ENCODE measurements at places on chromosomes 12 and 14.

DNA sequence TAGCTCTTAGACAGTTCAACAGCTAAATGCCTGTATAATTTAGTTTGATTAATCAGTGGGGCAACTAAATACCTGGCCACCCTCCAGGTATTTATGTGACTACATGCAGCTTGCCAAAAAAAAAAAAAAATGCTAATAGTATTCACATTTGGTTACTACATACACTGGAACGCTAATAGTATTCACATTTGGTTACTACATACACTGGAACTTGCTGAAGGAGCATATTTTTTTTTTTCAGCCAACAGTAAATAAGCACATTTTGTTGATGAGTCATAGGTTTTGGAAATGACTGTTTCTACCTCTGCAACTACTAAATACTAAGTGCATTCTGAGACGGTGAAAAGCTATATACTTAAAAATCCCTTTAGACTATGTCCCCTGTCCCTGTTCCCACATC is 1172.3 kb downstream of the LRFN5 start:
- no peaks in the 10 kb centered on the region for H3K27me3 ChIP-seq
- no peak overlapping the region for H3K27ac ChIP-seq
- no peak for DNase-seq
- H3K36me3 ChIP-seq, result no peaks in the 10 kb centered on the region
- no peaks in the 10 kb centered on the region for H3K4me1 ChIP-seq

DNA sequence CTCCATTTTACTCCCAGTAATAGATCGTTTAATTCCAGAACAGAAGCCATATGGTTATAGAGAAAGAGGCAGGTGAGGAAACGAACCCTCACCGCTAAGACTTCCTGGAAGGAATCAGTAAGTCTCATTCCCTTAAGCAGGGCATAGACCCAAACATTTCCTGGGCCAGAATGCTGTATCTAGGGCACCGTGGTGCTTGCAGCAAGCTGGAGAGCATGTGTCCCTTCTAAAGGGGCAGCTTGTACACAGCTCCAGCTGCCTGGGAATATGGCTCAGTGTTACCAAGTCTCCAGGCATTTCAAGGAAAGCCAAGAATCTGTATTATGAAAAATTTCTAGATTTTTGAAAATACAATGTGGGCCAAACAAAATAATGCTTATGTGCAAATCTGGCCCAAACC is 73.4 kb downstream of the PPM1H start:
- no peaks in the 10 kb centered on the region for H3K27me3 ChIP-seq
- peaks cover 32% of the 10 kb centered on the region for H3K4me1 ChIP-seq
- H3K27ac ChIP-seq, result no peak overlapping the region
- H3K4me3 ChIP-seq, result no peak overlapping the region
- no peak for DNase-seq
- H3K36me3 ChIP-seq, result no peaks in the 10 kb centered on the region

DNA sequence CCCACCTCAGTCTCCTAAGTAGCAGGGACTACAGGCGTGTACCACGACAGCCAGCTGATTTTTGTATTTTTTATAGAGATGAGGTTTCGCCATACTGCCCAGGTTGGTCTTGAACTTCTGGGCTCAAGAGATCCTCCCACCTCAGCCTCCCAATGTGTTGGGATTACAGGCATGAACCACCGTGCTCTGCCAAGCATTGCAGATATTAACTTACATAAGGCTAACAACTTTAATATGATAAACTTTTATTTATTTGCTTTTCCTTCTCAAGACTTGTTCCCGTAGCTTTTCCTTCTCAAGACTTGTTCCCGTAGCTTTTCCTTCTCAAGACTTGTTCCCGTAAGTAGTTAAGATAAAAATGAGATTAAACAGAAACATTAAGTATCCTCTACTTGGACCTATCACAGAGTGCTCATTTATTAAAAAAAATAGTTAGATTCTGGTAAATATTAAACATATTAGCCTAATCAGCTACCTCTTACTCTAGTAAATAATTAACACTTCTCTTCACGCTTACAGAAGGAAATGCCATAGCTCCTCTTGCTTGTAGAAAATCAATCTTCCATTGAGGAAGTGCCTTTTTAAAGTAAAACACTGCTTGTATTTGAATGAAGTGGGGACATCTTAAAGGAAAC is 157.7 kb upstream of the KITLG start:
- H3K27ac ChIP-seq, result no peak overlapping the region
- DNase-seq, result no peak
- no peaks in the 10 kb centered on the region for H3K27me3 ChIP-seq
- H3K36me3 ChIP-seq, result no peaks in the 10 kb centered on the region

- no peak overlapping the region for H3K27ac ChIP-seq
- no peaks in the 10 kb centered on the region for H3K4me1 ChIP-seq
- peaks cover 2% of the 10 kb centered on the region for H3K36me3 ChIP-seq
- no peaks in the 10 kb centered on the region for H3K27me3 ChIP-seq
Observed at GRCh38 chr12:124853781-124854636, 9.7 kb downstream of the SCARB1 start.

DNA sequence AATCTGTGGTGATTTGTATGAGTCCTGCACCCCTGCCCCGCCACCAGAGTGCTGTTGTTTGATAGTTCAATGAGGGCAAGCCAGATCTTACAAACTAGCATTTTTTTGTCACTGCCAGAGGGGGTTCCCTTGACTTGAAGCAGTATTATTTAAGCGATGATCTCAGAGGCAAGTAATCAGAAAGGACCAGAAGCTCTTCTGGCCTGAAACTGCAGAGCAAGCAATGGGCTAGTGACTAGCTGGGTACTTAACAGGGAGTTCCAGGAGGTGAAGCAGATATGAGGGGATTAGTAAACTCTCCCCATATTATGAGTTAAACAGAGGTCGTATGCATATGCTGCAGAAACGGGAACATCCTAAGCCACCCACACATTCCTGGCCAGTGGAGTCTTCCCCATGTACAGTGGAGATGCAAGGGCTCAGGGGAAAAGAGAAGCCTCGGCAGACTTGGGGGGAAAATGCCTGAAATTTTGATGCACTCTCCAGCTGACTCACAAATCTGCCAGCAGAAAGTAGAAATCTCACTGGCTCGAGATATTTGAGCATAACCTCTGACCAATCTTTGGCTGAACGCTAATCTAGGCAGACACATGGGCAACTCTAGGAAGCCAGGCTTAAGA is 8.3 kb upstream of the CRACR2A start:
- DNase-seq, result no peak
- no peaks in the 10 kb centered on the region for H3K36me3 ChIP-seq
- no peaks in the 10 kb centered on the region for H3K4me1 ChIP-seq
- H3K4me3 ChIP-seq, result no peak overlapping the region

- H3K4me3 ChIP-seq, result no peak overlapping the region
- DNase-seq, result no peak
- H3K27me3 ChIP-seq, result no peaks in the 10 kb centered on the region
- H3K36me3 ChIP-seq, result no peaks in the 10 kb centered on the region
Observed at GRCh38 chr14:34665785-34666435, 36.0 kb upstream of the SNX6 start.

DNA sequence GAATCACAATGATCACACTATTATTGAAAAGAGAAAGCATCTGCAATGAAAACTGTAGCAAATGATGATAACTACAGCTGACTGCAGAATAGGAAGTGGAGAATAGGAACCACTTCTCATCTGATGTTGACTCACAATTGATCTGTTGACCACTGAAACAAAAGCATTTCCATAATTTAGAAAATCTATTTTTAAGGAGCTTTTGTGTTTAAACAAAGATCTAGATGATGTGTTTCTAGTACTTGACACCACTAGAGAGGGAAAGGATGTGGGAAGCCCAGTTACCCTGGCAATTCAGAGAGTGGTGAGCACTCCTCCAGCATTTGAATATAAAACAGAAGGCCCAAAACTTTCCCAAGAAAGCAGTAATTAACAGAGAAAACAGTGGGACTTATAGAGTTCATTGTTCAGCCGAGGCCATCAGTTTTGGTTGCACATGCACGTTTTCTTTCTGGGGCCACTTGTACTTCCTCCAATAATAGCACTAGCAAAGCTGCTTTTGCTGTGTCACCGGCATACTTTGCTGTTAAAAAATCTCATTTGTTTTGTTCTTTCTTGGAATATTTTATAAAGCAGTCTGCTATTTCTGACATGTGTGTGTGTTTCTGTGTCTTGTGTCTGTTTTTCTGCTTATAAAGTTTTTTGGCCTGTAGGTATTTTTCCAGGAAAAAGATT is 76.1 kb upstream of the HECTD1 start:
- H3K4me1 ChIP-seq, result no peaks in the 10 kb centered on the region
- H3K27me3 ChIP-seq, result no peaks in the 10 kb centered on the region
- no peak overlapping the region for H3K27ac ChIP-seq
- DNase-seq, result no peak

GRCh38 chr12:21941506-21942376 is 515 bp upstream of the ABCC9 start:
- peak overlapping the region; percentile 26 for H3K4me3 ChIP-seq
- H3K27ac ChIP-seq, result no peak overlapping the region
- H3K27me3 ChIP-seq, result peaks cover 2% of the 10 kb centered on the region

DNA sequence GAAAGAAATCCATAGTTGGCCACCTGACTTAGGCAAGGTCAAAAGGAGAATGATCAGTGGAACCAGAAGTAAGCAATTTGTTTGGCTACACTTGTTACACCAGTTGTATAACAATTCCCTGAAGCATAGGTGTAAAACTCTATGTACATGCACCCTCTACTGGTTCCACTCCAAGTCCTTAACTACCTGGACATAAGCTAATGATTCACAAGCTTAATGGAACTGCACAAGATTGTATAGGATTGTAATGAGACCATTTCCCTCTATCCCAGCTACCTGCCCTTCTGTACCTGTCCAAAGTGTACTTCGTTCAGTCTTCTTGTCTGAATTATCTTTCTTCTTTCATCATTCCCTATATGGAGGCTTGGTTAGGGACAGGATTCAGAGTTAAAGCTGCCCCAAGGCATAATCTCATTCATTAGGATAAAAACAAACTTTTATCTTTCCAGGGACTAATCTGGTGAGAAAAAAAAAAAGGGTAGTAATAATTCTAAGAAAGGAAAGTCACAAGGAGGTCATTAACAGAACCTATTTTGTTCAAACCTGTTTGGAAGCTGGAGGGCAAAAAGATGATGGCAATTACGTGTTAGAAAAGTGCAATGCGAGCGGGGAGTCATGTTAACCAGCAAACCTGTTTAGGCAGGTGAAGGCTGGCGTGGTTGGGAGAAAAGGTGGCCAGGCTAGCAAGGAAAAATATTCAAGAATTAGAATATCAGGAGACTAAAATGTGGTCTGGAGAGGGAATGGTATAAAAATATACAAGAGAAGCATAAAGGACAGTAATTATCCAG is 2.8 kb upstream of the TMEM52B start:
- no peak for DNase-seq
- no peaks in the 10 kb centered on the region for H3K27me3 ChIP-seq
- no peaks in the 10 kb centered on the region for H3K36me3 ChIP-seq
- no peak overlapping the region for H3K4me3 ChIP-seq

GRCh38 chr12:76025601-76026575 is 5.7 kb downstream of the PHLDA1 start:
- H3K4me3 ChIP-seq, result no peak overlapping the region
- H3K27me3 ChIP-seq, result no peaks in the 10 kb centered on the region
- H3K36me3 ChIP-seq, result no peaks in the 10 kb centered on the region
- DNase-seq, result no peak
- no peak overlapping the region for H3K27ac ChIP-seq

DNA sequence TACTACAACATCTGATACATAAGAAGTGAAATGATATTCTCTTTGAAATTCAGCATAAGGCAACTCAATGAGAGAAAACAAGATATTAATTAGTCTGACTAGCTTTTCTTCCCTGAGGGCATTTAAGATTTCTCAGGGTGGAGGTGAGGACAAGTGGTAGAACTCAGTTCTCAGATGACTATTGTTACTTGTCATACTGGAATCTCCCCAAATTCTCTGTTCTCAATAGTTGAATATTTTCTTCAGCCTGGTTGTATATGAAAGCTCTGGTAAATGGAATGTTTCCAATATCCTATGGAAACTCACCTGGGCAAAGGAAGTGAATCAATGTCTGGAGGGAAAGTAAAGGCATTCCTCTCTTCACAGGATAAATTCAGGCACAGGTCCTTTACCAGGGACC is 18.2 kb upstream of the ITGA5 start:
- no peak overlapping the region for H3K27ac ChIP-seq
- DNase-seq, result no peak
- no peaks in the 10 kb centered on the region for H3K27me3 ChIP-seq
- H3K4me3 ChIP-seq, result no peak overlapping the region

- H3K4me1 ChIP-seq, result no peaks in the 10 kb centered on the region
- no peak overlapping the region for H3K27ac ChIP-seq
- H3K27me3 ChIP-seq, result no peaks in the 10 kb centered on the region
Observed at GRCh38 chr12:132773077-132773955, 11.7 kb upstream of the ANKLE2 start.

GRCh38 chr14:100341301-100342031 is 18.3 kb downstream of the SLC25A47 start:
- H3K4me1 ChIP-seq, result no peaks in the 10 kb centered on the region
- no peak overlapping the region for H3K27ac ChIP-seq
- H3K4me3 ChIP-seq, result no peak overlapping the region
- no peak for DNase-seq
- peaks cover 33% of the 10 kb centered on the region for H3K36me3 ChIP-seq
- H3K27me3 ChIP-seq, result no peaks in the 10 kb centered on the region

DNA sequence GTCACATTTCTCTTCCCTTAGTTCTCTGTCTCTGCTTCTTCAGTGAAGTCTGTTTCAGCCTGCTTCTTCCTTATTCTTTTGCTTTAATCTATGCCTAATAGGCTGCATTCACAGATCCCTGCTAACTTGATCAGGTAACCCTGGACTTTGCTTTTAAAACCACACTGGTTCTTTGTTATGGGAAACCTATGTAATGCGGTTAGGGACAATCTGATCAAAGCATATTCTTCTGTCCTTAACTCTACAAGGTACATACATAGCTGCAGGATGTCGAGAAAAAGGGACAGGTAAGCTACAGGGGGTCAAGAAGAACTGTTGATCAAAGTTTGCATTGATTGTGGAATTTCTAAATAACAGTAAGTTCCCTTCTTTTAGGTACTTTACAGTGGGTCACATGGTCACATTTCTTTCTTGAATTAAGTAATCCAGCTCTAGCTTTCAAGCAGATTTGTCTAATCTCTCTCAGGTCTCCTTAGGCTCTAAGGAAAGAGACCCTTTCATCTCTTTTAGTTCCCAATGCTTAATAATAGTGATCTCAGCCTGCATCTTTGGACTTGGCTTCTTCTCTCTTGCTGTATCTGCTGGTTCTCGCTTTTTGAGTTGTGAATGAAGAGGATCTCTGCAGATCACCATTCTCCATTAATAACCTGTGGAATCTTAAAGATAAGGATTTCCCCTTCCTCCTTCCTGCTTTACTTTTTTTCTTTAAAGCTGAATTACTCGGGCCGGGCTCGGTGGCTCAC is 3.8 kb downstream of the COPZ1 start:
- H3K36me3 ChIP-seq, result no peaks in the 10 kb centered on the region
- no peaks in the 10 kb centered on the region for H3K27me3 ChIP-seq
- no peak for DNase-seq
- no peak overlapping the region for H3K4me3 ChIP-seq
- H3K27ac ChIP-seq, result no peak overlapping the region

GRCh38 chr12:52121824-52122539 is 42.5 kb downstream of the SMIM41 start:
- no peak overlapping the region for H3K27ac ChIP-seq
- DNase-seq, result peak; percentile 76
- H3K4me3 ChIP-seq, result no peak overlapping the region
- H3K27me3 ChIP-seq, result no peaks in the 10 kb centered on the region
- peaks cover 18% of the 10 kb centered on the region for H3K4me1 ChIP-seq
